ENCODE measurements at places on chromosomes 1 and 21.

DNA sequence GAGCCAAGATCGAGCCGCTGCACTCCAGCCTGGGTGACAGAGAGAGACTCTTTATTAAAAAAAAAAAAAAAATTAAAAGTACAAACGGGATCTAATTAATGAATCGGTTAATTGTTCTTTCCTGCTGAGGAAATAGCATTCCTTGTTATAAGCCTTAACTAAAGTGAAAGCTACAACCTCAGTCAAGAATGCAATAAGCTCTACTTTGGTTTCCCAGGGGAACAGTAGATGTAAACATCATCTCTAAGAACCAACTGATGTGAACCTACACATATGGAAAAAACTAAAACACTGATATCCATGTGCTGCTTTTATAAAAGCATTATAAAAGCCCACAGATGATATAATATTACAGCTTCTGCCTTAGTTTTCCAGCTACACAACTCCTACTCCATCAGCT, 41.9 kb downstream of the LPGAT1 start:
- no peak for DNase-seq

DNA sequence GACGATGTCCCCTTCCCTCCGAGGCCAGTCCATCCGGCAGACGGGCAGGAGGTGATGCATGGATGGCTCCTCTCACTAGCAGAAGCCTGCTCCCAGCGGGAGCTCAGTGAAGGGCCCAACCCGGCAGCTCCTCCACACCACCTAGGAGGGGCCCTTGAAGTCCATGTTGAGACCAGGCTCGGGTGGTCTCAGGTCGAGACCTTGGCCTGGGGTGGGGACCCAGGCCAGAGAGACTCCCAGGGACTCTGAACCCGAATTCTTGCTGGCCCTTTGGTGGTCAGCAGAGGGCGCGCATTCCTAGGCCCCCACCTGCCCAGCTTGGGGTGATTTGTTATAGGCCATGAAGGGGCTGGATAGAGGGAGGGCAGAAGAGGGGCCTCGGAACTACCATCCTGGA, 642 bp upstream of the NT5C1A start:
- peak; percentile 35 for DNase-seq

GRCh38 chr1:27934818-27935549, at the start of gene SMPDL3B:
TSS of gene SMPDL3B (plus strand) at chr1:27935000. CDS start at chr1:27935184, 184 bp downstream.
- DNase-seq: peak; percentile 61

- DNase-seq: no peak
Observed at GRCh38 chr1:8205771-8206170, 112.1 kb upstream of the SLC45A1 start.

GRCh38 chr1:23722652-23723051, 20.6 kb upstream of the ELOA start:
- no peak for DNase-seq

DNA sequence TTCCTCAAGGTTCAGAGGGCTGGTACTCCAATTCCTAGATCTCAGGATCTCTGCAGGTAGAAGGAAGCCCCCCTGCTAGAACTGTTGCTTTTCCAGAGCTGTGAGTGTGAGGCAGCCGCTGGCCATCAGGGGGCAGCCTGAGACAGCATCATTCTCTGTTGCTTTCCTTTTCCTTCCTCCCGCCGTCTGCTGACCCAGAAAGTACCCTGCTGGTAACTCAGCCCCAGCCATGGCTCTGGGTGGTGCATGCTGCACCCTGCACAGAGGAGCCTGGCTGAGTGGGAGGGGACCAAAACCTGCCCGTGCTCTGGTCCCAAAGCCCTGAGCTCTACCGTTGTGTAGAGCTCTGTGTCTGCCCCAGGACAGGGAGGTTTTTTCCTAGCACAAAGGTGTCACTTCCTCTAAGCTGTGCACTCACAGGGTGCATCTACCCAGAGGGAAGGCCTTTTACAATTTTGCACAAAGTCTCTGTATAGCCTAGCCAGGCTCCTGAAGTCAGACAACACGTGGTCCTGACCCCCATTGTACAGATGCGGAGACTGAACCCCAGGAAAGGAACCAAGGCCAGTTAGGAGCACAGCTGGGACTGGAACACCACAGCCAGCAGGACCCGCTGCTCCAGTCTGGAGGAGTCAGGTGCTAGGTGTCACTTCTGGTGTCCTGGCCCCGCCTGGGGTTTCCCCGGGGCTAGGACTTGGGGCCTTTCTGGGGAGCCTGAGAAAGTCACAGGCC, 5.6 kb upstream of the FAM131C start:
- DNase-seq: peak; percentile 82

- no peak for DNase-seq
Observed at GRCh38 chr1:83109692-83110091, 889.2 kb downstream of the TTLL7 start.

- DNase-seq: peak; percentile 86
Observed at GRCh38 chr1:3312898-3313575, 141.4 kb upstream of the ARHGEF16 start.

GRCh38 chr1:238606896-238607295, 716.2 kb upstream of the ZP4 start:
- peak; percentile 91 for DNase-seq

- no peak for DNase-seq
Observed at GRCh38 chr1:15578921-15579682, 5.7 kb downstream of the AGMAT start.

DNA sequence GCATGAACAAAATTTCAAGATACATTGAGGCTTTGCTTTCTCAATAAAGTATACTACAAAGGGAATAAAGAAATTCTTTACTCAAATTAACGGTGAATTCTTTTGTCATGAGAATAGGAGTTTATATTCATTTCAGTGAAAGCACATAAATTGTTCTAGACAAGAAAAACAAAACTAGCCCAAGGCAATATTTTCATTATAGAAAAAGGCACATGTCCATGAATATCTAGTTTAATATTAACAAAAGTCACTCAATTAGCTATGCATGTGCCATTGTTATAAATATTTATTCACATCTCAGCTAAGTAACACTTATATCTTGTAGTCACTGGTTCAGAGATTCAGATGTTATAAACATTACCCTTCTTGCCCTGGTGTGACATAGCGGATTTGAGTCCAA, 369.3 kb downstream of the GPATCH2 start:
- no peak for DNase-seq

DNA sequence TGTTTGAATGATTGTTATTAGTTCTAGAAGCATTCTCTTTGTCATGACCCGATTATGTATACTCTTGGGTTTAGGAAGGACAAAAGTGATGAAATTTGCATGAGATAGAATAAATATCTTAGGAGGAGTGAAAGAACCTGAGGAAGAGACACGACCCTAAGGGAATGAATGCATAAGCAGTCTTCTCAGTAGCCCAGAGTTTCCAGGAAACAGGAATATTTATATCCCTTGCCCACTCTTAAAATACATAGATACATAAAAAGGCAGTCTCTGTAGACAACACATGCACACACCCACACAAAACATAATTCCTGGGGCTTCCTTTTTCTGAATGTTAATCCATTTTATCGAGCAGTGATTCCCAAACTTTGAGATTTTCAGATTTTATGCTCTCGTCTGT, 19.4 kb downstream of the CLEC20A start:
- DNase-seq: no peak

GRCh38 chr1:230930986-230931385, 47.7 kb downstream of the TTC13 start:
- no peak for DNase-seq

- DNase-seq: no peak
Observed at GRCh38 chr1:223870617-223871574, 25.1 kb upstream of the TP53BP2 start.

- peak; percentile 83 for DNase-seq
Observed at GRCh38 chr1:36034692-36035091, 49.2 kb upstream of the TEKT2 start.

- DNase-seq: peak; percentile 77
Observed at GRCh38 chr1:89358287-89358893, 5.5 kb upstream of the GBP6 start.

GRCh38 chr1:91635763-91636162, 135.1 kb downstream of the CDC7 start:
- peak; percentile 41 for DNase-seq

DNA sequence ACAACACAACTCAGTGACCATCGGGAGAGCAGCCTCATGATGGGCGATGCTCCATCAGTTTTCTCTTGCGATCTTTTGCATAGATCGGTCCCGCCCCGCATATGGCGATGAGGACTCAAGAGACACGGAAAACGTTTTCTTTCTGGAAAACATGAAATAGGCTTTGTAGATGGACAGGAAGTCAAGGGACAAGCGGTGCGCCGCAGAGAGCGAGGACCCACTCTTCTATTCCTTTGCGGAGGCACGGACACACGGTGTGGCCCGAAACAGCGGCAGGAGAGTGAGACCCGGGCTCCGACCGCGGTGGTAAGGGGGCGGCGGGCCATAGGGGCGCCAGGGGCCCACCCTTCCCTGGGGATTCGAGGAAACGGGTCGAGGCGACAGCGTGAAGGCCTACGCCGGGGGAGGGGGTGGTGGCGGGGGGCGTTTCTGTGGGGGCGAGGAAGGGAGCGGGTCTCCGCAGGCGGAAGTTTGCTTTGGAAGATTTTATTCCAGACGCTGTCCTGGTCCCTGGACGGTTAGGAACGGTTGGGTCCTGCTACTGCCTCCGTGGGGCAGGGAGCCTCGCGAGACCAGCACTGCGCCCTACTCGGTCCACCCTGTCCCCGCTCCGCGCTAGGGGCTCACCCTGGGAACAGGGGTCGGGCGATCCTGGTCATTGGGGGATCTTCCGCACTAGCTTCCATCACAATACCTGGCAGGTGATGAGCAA, 796 bp upstream of the TDRKH start:
- peak; percentile 58 for DNase-seq

DNA sequence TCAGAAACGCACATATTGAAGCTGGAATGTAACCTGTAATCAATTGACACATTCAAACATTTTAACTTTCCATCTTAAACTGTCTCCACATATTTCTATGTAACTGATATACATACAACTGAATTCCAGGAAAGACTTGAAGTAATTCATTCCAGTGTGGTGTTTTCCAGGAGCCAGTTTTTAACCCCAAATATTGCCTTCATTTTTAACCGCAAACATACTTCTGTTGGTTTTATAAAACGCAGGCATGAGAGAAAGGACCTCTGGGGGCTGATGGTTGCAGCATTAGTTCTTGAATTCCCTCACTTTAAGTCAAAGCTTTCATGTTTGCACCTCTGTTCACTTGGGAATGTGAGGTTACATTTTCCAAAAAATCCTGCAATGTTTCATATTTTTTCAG, 204.1 kb downstream of the CRB1 start:
- no peak for DNase-seq

DNA sequence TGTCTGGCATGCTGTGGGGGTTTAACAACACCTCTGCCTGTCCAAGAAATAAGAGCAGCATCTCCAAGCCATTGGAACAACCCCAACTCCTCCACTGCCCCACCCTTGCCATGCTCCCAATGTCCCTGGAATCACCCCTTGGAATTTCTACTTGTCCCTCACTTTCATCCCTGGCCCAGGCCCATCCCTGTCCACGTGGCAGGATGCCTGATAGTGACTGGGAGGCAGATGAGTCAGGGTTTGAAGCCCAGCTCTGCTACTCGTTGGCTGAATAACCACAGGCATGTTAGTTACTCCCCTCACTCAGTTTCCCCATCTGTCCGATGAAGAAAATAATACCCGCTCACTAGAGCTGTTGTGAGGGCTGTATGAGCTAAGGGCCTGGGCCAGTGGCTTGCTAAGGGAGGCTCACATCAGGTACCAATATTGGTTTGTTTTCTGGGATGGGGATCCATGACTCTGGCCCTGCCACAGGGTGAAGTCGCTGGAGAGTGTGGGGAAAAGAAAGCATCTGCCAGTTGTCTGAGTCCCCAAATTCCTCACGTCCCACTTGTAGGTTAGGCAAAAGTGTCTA, 99.4 kb upstream of the TLR5 start:
- peak; percentile 35 for DNase-seq

- DNase-seq: peak; percentile 74
Observed at GRCh38 chr1:184061396-184062003, 10.0 kb downstream of the TSEN15 start.

GRCh38 chr1:210373878-210374599, 45.3 kb downstream of the HHAT start:
- DNase-seq: peak; percentile 99

DNA sequence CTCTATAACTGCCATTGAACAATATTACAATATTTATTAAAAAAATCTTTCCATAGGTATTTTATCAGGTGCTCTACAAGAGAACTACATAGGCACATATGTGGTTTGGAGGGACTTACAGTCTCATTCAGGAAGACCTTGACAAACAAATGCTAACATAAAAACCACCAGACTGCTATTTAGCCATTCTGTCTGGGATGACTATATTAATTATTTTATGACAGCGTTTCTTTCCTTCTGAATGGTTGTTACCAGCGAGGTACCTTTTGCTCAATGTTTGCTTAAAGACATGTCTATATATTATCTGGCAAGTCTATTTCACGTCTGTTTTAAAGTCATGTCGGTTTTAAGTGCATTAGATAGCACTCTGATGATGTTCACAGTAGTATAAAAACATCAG, 69.7 kb downstream of the RUNX1 start:
- DNase-seq: no peak

- no peak for DNase-seq
Observed at GRCh38 chr1:64269558-64269884, 66.1 kb downstream of the UBE2U start.

- no peak for DNase-seq
Observed at GRCh38 chr1:44019466-44019948, 11.8 kb downstream of the SLC6A9 start.

DNA sequence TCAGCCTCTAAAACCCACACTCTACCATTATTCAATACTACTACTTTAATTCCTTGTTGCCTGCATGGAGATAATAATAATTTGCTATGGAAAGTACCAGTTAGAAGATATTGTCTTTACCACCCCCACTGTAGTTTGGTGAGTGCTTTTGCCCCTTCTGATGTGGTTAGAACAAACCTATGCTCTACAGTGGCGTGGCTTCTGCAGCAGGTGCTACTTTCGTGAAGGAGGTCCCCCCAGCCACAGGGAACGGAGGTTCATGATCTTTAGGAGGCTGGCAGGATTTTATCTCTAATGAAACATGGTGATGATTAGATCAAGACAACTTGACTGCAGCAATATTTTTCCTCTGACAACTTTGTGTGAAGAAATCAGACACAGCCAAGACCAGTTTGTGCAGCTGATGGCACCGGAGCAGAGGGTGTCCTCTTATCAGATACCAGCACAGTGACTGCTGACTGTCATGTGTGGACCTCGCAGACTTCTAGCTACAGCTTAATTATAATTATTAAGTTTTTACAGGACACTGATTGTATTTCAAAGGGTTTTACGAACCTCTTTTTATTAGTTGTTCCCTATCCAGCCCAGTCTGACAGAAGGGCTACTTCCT, 10.7 kb upstream of the TCHH start:
- DNase-seq: no peak

Data from ELR (cell line).